ENCODE measurements at places on chromosomes 12 and 14.

DNA sequence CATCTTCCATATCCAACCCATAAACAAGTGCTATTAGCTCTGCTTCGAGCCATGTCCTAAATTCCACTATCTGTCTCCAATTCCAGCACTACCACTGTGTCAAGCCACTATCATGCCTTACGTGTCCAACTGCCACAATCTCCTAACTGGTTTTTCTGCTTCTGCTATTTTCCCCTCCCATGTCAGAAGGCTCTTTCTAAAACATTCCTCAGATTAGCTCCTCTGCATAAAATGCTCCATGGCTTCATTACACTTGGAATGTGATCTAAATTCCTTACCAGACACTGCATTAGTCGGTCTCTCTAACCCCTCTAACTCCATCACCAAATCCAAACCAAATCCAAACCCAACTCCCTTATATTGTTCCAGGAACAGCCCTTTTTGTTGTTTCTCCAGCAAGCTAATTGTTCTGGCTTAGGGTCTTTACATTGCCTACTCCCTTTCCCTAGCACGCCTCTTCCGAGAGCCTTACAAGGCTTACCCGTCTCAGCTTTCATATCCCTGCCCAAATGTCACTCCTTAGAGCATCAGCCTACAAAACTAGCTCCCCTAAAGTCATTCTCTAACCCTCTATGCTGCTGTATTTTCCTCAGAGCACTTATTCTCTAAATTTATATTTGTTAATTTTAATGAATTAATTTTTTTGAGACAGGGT lies 139.7 kb downstream of the HELB start:
- DNase-seq, result no peak

GRCh38 chr14:70776197-70776596 lies 33.1 kb downstream of the MAP3K9 start:
- no peak for DNase-seq

GRCh38 chr12:66921151-66921550 lies 242.3 kb upstream of the GRIP1 start:
- DNase-seq, result no peak

GRCh38 chr12:6198985-6199530 lies 1.1 kb upstream of the CD9 start:
- no peak for DNase-seq

GRCh38 chr12:2284857-2285256 lies 232.1 kb downstream of the CACNA1C start:
- peak; percentile 89 for DNase-seq

GRCh38 chr14:89957376-89957775 lies 1.6 kb downstream of the TDP1 start:
- DNase-seq, result no peak

GRCh38 chr12:117968826-117969659 lies at the start of gene KSR2:
Gene KSR2, minus strand, starts transcription at chr12:117968990. Its CDS starts 735 bp downstream, at chr12:117968255.
- DNase-seq, result peak; percentile 94

DNA sequence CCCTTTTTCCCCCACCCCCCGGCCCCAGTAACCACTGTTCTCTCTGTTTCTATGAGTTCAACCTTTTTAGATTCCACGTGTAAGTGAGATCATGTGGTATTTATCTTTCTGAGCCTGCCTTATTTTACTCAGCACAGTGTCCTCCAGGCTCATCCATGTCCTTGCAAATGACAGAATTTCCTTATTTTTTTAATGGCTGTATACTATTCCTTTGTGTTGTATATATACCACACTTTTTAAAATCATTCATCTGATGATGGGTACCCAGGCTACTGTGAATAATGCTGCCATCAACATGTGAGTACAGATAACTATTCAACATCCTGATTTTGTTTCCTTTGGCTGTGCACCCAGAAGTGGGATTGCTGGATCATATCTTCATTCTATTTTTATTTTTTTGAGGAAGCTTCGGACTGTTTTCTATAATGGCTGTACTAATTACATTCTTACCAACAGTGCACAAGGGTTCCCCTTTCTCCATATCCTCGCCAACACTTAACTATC lies 54.7 kb downstream of the DDX51 start:
- DNase-seq, result no peak

DNA sequence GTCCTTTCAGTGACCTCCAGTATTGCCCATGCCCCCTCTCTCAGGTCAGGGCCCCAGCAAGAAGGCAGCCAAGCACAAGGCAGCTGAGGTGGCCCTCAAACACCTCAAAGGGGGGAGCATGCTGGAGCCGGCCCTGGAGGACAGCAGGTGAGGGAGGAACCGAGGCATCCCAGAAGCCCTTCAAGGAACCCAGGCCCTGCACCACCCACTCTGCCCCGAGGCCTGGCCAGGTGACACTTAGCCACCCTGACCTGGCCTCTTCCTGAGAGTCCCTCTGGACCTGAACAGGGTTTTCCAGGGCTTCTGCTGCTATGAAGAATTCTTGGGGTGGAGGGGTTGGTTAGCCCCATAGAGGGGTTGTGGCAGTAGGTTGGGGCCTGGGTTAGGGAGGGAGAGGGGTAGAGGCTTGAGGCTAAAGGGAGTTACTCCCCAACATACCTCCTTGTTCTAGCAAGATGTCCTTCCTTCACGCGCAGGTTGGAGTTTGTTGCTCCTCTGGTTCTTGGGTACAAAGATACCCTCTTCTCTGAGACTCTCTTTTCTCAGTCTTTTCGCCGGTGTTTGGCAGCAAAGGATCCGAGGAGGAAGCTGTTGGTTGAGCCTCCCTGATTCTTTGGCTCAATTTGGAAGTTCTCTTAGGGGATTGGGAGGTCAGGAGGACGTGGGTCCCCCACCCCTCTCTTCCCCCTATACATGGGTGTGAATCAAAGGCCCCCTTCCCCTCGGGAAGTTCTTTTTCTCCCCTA lies 2.1 kb downstream of the TARBP2 start:
- no peak for DNase-seq

- DNase-seq, result peak; percentile 20
These were observed 44.4 kb downstream of the AEBP2 start for GRCh38 chr12:19483727-19484126.

DNA sequence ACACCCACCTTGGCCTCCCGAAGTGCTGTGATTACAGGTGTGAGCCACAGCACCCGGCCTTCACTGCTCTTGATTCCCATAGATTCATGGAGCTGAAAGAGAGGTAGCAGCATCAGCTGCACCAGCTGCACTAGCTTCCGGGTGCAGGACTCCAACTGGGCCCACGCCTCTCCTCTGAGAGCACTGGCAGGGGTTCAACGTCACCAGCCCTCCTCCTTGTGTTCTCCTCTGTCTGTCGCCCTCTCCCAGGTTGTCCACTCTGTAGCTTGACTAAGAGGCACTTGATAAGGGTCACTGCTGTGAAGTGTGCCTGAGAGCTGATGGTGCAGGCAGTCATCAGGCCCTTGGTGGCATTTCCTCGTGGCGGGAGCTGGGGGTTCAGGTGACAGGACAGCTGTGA lies 28.3 kb downstream of the MLXIP start:
- DNase-seq, result peak; percentile 84

DNA sequence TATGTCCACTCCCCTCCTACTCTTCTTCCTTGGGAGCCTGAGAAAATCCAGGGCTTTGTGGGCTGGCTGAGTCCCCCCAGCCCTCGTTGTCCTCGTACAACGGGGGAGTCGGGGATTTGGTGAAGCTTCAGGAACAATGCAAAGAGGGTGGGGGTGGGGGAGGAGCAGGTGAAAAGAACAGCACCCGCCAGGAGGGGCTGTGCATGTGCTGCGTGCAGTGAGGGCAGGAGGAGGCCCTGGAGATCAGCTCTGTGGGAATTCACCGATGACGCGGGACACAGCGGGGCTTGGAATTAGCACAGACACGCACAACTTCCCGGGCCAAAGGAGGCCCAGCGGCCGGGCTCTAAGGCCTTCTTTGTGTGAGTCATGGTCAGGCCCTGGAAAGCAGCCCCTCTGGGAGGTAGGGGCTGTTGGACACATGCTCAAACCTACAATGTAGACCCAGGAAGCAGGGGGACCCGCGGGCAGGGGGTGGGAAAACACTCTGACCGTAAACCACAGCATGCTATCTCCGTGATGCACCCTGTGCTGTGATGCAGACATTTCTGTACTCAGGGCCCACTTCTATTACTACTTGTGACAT lies 32.8 kb downstream of the RBM19 start:
- no peak for DNase-seq

GRCh38 chr14:80764921-80765507 lies 176.5 kb downstream of the CEP128 start:
- no peak for DNase-seq

DNA sequence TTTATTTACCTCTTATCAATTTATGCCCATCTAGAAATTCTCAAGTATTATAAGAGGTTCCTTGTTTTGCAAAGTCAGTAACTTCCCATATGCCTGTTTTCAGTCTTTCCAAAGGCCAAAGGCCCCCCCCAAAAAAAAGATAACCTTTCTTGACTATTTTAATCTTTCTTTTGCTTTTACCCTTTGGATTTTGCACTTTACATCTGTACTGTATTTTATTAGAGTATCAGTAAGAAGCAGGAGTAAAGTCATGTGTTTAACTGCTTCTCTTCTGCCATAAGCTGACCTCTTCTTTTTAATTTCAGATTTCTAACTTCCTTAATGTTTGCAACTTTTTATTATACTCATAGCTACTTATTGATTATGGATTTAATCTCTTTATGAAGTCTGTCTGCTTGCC lies 716.4 kb upstream of the NOVA1 start:
- DNase-seq, result no peak

DNA sequence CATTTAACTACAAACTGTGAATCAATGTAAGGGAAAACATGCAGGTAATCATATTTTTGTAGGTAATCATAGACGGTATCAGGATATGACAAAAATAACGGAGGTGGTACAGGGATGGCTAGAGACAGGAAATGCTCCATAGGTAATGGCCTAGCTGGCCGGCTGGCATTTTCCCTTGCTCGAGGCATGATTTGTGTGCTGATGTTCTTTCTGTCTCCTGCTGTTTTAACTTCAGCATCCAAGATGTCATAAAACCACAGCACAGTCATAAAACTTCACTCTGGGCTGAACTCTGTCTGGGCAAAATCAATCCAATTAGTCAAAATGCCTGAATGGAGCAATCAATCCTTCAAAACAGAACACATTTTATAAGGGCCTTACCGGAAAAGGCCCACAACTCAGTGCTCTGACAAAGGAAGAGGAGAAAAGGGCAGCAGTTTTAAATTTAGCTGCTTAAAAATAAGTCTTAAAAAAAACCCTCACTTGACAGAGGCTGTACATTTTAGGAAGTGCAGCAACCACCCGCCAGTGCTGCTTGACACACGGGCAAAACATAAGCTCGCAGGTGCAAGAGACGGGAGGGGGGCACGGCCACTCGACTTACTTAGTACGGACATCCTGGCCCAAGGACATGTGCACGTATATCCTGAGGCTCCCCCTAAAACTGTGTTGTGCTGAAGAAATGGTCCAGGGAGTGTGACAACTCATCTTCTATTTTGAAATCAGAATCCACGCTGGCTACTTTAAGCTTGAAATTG lies 40.5 kb upstream of the GPR68 start:
- DNase-seq, result peak; percentile 12

DNA sequence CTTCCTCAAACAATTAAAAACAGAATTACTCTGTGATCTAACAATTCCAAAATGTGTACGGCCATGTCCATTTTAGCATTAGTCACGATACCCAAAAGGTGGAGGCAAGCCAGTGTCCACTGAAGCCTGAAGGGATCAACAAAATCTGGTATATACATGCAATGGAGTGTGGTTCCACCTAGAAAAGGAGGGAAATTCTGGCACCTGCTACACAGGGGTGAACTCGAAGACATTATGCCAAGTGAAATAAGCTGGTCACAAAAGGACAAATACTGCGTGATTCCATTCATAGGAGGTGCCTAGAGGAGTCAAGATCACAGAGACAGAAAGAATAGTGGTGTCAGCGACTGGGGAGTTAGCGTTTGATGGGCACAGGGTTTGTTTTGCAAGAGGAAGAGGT lies 331.4 kb downstream of the MED13L start:
- no peak for DNase-seq

- DNase-seq, result no peak
These were observed 52.9 kb upstream of the SLC35F4 start for GRCh38 chr14:57918791-57919190.

GRCh38 chr12:40976546-40976945 lies 211.6 kb upstream of the PDZRN4 start:
- no peak for DNase-seq

DNA sequence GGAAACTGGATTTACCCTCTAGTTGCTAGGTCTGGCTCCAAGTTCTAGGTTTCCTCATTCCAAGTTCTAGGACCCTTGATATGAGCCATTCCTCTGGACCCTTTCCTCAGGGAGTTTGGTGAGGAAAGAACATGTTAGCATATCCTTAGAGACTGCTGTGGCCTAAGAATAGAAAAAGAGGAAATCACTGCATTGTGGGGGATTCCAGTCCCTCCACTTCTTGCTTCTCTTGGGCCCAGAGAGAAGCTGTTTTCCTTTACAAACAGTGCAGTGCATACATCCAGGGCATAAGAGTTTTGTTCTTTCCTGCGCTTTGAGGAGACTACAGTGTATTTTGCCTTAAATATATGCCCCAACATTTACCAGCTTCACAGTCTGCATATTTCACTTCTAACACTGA lies 59.0 kb downstream of the LLPH start:
- DNase-seq, result no peak

DNA sequence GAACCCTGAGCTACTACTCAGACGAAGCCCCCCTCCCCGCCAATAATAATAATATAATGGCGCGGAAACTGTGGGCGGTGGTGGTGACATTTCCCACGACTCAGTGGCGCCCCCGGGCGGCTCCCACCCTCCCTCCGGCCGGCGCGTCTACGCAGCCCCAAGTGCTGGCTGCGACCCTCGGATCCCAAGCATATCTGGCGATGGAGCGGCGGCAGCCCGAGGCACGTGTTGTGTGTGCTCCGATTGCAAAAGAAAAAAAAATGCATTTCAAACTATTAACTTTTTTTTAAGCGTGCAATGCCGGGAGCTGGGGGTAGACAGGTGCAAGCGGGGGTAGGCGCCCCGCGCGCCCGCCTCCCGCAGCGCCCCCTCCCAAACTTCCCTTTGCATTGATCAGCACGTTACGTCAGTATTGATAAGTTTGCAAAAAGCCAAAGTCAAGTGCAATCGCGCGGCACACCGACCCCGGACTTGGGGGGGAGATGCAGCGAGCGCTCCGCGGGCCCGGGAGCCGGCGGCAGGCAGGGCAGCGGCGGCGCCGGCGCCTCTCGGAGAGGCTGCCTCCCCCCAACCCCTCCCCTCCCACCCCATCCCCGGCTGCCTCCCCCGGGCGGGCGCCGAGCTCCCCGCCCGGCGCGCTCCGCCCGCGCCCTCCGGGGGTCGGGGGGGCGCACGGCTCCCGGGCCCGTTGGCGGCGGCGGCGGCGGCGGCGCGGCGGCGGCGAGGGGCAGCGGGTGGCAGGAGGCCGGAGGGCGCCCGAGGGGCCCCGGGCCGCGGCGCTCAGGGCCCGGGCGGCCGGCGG lies 113.1 kb upstream of the MYL2 start:
- no peak for DNase-seq

GRCh38 chr14:20460458-20461224 lies 593 bp downstream of the PIP4P1 start:
- DNase-seq, result peak; percentile 51

- no peak for DNase-seq
These were observed 18.6 kb upstream of the EIF5 start for GRCh38 chr14:103315351-103315911.

GRCh38 chr12:31206038-31206670 lies 119.8 kb downstream of the SINHCAF start:
- DNase-seq, result no peak

- DNase-seq, result no peak
These were observed 291.7 kb downstream of the C12orf75 start for GRCh38 chr12:105622220-105622619.

- DNase-seq, result no peak
These were observed at the start of gene CPNE6 for GRCh38 chr14:24071144-24071697. Gene CPNE6, plus strand, starts transcription at chr14:24071562. Its CDS starts 1,375 bp downstream, at chr14:24072937.

- DNase-seq, result peak; percentile 86
These were observed at the start of gene BAZ1A for GRCh38 chr14:34875031-34875922. Gene BAZ1A, minus strand, starts transcription at chr14:34875360. Its CDS starts 756 bp downstream, at chr14:34874604.
